NCI-H1436 treated with DMSO at 0.1 percent for 48 hours (cell line): ENCODE measurements at places on chromosomes 3 and 15.

DNA sequence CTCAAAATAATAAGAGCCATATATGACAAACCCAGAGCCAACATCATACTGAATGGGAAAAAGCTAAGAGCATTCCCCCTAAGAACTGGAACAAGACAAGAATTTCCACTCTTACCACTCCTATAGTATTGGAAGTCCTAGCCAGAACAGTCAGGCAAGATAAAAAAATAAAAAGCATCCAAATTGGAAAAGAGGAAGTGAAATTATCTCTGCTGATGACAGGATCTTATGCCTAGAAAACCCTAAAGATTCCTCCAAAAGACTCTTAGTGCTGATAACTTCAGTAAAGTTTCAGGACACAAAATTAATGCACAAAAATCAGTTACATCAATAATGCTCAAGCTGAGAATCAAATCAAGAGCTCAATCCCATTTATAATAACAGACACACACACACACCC, 45.9 kb upstream of the SLC2A2 start:
- DNase-seq = no peak

DNA sequence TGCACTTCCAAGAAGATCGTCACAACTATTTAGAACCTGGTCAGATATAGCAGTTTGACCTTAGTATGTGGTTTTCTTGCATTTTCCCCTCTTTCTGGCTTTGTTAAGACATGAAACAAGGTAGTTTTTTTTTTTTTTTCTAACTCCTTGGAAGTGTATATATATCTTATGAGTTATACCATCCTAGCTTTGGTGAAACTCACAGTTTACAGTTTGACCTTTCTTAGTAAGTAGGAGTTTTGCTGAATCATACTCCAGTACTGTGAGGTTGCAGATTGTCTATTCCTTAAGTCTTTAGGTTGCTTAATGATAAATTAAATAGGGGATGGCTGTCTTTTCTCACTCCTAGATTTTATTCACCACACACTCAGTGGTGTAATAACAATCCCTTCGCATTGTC, 325.0 kb downstream of the RBMS3 start:
- no peak for DNase-seq

GRCh38 chr3:15601046-15601398, 347 bp downstream of the HACL1 start:
- DNase-seq = no peak

GRCh38 chr3:195883160-195883559, 25.2 kb downstream of the TNK2 start:
- no peak for DNase-seq

- no peak for DNase-seq
These were observed 112.3 kb downstream of the P3H2 start for GRCh38 chr3:190008432-190008831.

GRCh38 chr3:1540686-1541085, 447.9 kb downstream of the CNTN6 start:
- DNase-seq = no peak

GRCh38 chr3:195129644-195130492, 141.1 kb downstream of the XXYLT1 start:
- no peak for DNase-seq

- no peak for DNase-seq
These were observed 115.9 kb upstream of the EPHA3 start for GRCh38 chr3:88991496-88991895.

GRCh38 chr3:16203671-16204629, 29.5 kb downstream of the GALNT15 start:
- DNase-seq = peak; percentile 6

- no peak for DNase-seq
These were observed 83.9 kb upstream of the STT3B start for GRCh38 chr3:31448882-31449243.

DNA sequence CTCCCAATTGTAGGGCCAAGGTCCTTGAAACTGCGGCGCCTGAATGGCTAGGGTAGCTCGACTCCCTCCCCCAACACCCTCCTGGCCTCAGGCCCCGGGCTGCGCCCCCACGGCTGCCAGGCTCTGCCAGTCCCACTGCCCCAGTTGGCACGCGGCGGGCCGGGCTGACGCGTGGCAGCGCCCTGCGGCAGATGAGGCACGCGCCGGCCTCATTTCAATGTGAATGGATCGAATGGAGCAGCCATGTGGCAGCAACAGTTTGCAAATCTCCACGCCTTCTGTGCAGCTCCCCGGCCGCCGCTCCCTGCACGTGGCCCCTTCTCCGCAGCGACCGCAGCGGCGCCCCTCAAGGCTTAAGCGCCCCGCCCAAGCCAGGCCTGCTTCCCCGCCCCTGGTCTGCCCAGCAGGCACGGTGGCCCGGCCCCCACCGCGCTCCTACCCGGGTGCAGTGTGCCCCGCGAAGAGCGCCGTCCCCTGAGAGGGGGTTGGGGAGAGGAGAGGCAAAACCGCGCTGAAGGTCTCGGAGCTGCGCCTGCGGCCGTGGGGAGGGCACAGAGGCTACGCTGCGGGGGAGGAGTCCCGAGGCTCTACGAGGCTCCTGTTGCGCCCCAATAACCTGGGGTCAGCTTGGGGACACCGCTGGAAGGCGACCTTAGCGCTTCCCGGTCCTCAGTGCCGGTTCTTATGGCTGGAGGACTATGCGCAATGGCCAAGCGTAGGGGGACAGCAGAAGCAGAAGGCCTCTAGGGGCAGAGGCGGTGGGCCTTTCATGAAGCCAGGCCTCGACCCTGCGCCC, 3.1 kb upstream of the DLL4 start:
- DNase-seq = no peak

GRCh38 chr3:194326192-194326967, 24.7 kb downstream of the CPN2 start:
- no peak for DNase-seq

DNA sequence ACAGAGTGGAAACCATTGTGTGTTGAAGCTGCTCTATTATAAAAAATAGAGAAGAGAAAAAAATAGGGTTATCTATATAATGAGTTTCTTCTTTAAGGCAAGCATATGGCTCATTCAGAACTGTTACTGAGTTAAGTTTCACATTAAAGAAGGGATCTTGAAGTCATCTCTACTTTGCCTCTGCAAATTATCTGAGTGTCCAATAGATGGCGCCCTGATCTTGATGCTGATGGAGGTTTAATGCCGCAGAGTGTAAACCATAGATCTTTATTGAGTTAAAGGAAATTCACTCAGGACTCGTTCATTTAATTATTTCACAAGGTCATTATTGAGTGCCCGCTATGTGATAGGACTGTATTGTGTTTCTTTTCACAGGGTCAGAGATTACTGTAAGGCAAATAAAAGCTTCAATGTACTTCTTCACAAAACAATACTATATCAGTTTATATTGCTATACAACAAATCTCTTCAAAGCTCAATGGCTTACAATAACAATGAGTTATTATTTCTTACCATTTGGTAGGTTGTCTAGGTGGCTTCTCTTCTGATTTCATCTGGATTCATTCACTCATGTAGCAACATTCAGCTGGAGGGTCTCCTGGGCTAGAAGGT, 171.4 kb downstream of the NSUN3 start:
- DNase-seq = no peak

DNA sequence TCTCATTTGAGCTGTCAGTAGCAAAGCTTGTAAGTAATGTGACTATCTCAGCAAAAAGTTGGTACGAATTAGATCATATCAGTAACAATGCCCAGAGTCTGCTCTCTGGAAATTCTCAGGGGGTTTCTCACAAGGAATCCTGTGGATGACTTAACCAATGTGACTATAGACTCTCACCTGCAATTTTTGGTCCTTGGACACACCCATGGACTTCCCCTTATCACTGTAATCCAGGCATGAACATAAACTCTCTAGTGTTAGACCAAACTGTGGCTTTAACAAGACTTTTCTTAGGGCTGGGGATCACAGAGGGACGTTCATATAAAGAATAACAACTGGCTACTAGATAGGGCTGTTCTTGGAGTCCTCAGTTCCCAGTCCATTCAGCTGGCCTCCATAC, 3.9 kb upstream of the ZNF80 start:
- no peak for DNase-seq

DNA sequence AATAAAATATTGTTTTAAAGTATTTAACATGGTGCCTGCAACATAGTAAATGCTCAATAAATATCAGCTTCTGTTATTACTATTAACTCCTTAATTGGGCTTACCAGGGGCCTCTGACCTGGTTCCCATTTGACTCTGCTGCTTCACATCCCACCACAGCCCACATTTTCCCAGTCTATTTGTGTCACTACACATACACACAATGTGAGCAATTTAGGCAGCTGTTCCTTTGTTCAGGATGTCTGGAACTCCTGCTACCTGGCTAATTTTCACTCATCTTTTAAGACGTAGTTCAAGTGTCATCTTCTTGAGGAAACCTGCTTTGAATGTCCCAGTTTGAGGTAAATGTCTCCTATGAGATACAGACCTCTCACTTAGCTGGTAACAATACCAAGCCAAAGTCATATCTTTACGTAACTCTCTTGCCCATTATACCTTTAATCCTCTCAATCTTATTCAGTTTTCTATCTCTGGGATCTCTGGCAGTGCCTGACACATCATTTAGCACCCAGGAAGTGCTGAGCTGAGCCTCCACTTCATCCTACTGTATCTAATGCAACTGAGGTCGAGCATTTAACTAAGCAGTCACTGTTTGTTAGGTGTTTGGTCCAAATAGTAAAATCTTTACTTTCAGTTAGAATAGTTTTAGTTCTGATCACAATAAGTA, 4.4 kb downstream of the TGFBR2 start:
- no peak for DNase-seq

GRCh38 chr3:10625323-10625722, 119.9 kb upstream of the ATP2B2 start:
- DNase-seq = no peak

GRCh38 chr15:60283936-60284335, 113.8 kb downstream of the ANXA2 start:
- DNase-seq = no peak

DNA sequence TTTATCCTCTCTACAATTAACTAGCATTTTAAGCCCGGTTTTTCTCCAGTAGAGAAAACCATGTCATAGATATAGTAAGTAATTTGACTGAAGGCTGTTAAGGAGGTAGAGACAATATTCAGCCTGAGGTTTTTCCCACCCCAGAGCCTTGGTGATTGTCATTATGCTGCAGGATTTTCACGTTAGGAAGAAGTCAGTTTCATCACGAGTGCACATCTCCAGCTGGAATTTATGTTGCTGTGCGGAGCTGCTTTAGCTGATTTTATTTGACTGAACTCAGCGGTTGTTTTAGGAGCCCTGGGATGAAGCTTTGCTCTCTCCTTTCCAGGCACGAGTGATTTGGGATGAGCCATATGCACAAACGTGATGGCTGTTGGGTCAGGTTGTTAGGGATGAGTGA, 271.3 kb upstream of the RGMA start:
- no peak for DNase-seq

- no peak for DNase-seq
These were observed 16.1 kb downstream of the HACL1 start for GRCh38 chr3:15585111-15585845.

DNA sequence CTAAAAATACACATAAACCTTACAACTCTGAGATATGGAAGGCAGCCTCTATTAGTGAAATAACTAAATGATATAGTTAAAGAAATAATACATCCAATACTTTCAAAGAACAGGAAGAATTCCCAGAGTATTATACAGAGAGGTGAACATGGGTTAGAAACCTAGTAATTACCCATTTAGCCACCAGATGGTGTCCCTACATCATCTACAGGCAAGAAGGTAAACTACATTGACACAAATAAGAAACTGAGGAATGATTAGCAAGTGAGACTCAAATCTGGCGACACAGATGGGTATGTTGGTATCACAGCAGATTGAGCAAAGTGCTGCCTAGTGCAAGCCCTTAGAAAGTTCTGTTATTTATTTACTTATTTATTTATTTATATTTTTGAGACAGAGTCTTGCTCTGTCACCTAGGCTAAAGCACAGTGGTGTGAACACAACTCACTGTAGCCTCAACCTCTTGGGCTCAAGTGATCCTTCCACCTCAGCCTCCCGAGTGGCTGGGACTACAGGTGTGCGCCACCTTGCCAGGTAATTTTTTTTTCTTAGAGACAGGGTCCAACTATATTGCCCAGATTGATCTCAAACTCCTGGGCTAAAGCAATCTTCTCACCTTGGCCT, 28.2 kb downstream of the NEK4 start:
- no peak for DNase-seq

DNA sequence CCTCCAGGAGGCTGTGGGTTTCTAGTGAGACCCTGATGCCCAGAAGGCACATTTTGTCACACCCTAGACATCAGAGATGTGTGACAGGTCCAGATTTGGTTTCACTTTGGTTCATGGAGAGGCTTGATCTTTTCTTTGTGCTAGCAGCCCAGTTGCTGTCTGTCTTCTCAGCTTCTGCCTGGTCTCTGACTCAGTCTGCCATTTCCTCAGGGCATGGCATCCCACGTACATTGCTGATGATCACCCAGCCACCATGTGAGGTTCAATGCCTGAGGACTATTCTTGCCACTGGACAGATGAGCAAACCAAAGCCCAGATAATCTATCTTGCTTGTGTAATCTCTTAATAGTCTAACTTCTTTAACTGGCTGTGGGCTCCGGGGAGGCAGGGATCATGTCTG, 144.9 kb upstream of the MRPS22 start:
- DNase-seq = no peak

- DNase-seq = no peak
These were observed 281.7 kb upstream of the COL8A1 start for GRCh38 chr3:99356696-99357095.
